Right kidney (tissue), 9 donors: ENCODE measurements at places on chromosomes 6 and 20.

DNA sequence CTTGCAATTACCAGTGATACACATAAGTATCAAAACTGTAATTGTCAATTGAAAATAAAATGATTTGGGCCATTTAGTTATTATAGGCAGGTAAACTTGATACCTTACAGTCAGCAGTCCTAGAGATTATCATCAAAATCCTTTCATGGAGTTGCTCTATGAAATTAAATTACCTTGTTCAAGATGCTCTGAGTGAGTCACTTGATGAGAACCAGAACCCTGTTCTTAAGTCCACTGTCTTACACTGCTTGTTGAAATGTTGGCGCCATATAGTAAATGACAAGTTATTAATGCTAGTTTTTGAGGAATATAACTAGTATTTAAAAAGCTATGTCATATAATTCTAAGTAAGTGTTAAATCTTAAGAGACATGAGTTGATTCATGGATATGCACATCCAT lies 37.2 kb upstream of the BAG2 start:
- DNase-seq = no peak

DNA sequence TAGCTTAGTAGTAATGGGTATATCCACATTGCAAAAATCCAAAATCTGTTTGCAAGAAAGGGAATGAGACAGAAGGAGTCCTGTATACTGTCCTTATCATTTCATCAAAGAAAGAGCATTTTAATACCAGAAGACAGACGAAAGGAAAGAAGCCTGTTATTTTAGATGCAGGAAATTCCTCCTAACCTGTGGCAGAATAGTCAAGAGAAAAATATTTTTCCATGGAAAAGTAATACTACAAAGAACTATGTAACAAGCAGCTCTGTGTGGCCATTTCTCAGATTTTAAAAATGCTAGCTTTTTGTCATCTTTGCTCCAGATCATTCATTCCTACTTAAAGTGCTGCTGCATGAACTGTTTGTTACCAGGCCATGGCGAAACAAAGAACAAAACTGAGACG lies 72.9 kb upstream of the SCP2D1 start:
- DNase-seq = no peak

DNA sequence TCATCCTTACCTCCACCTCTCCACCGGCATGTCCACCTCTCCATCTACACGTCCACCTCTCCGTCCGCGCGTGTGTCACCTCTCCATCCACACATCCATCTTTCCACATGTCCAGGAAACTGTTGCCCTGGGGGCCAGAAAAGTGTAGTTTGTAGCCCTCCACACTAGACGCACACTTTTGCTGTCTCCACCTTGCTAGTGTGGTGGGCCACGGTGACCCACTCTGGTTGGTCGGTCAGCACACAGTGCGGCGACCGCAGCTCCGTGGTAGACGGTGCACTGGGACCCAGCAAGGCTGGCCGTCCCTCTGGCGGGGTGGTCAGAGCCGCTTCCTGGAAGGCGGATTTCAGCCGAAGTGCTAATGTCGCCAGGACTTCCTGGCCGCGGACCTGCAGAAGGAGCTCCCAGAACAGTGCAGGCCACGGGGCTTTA lies 268.6 kb downstream of the DLL1 start:
- DNase-seq = no peak

DNA sequence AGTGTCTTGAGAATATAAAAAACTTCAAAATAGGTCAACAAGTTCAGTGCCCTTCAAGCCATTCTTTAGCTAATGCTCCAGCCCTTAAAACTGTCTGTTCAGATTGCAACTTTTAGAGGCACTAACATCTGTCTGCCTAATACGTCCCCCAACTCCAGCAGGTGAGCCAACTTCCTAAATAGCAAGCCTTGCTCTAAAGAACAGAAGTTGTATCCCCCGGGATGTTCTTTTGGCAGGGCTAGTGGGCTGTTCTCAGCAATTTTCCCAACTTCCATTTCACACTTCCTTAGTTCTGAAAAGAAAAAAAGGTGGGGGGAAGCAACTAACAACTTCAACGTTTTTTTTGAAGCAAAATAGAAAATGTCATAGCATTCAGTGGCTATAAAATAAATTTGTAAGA lies 290.0 kb upstream of the PTCHD4 start:
- no peak for DNase-seq
